Activated naive CD4-positive, alpha-beta T cell treated with anti-CD3 and anti-CD28 coated beads, Interleukin-2, amount 50 U/mL, for 72 hours (primary cell): ENCODE measurements at places on chromosomes 2 and 18. TPM values are rescaled to one million over a fixed set of nuclear protein-coding genes. Genes with fewer than 3 reads are reported as not detected.

DNA sequence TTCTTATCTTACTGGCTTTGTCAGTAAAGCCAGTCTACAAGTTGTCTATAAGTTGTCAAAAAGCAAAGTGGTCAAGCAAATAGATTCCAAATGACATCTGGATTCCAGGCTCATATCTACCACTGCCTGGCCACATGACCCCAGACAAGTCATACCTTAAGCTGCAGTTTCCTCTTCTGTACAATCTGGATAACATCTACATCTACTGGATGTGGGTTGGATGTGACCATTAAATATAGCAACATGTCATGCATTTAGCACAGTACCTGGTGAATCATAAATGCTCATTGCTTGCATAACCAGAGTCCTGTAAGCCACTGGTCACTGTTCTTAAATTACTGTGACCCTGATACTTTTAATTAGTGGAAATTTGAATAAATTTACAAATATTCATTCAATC is 16.8 kb downstream of the COBLL1 start:
- DNase-seq = no peak

SH2D6 gene
- total RNA-seq = 0.55 TPM

DNA sequence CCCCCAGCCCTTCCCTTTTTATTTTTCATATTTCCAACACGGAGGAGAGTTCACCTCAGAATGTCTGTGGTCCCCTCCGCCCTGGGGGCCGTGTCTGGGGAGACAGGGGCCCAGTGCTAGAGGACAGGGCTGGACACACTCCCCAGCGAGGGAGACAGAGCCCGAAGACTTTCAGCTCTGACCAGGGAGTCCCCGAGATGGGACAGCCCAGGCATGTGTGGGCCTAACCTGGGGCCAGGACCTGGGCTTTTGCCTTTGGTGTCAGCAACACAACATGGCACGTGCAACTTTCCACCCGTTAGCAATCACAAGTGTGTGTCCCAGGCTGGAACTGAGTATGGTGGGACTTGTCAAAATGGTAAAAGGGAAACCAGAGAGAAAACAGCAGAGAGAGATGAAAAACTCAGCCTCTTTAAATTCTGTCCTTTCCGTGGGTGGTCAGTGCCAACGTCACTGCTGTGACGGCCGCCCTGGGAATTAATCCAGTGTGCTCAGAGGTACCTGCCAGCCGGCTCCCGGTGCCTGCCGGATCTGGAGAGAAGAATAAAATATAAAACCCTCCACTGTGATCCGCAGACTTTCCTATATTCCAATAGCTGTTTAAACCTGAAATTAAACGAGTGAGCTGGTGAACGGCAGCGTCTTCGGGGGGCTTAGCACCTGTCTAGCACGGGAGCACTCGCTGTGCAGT is 245.8 kb downstream of the EIPR1 start:
- no peak for DNase-seq

GRCh38 chr18:39685303-39685902 is 2119.8 kb upstream of the CELF4 start:
- no peak for DNase-seq

LBX2 gene
- total RNA-seq = 0.39 TPM

BCL2L11 gene
- 40.2 TPM for total RNA-seq

GRCh38 chr2:154375579-154375931 is 322.9 kb upstream of the KCNJ3 start:
- DNase-seq = no peak

DNA sequence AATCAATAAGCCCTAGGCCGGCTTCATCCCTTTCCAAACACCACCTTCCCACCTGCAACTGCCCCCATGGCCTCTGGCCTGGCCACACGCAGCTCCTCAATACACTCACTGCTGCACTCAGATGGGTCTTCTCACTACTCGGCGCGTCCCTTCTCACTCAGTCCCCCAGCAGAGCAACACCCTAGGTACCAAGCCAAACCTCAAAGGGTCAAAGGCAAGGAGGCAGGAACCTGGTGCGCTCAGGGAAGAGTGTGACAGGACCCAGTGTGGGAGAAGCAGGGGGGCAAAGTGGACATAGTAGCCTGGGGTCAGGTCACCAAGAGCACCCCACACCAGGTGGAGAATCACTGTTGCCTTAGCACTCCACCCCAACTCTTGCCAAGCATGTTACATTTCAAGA is 90.6 kb downstream of the TTC32 start:
- DNase-seq = no peak

PAX8 gene
- total RNA-seq = 0.35 TPM
